Stimulated activated CD8-positive, alpha-beta memory T cell treated with anti-CD3 and anti-CD28 coated beads, Interleukin-12 subunit alpha, Interleukin-12 subunit beta, amount 100 ng/mL, for 1 hour (primary cell): ENCODE measurements at places on chromosomes 5 and 9.

GRCh38 chr9:94717761-94718160, 8.7 kb upstream of the AOPEP start:
- no peak for DNase-seq

GRCh38 chr5:127590156-127590722, 58.6 kb upstream of the CTXN3 start:
- DNase-seq: no peak

- DNase-seq: no peak
Measured at GRCh38 chr9:101062686-101063085, 34.2 kb downstream of the PLPPR1 start.

GRCh38 chr9:75152416-75152815, 64.1 kb downstream of the OSTF1 start:
- peak; percentile 25 for DNase-seq

- DNase-seq: peak; percentile 69
Measured at GRCh38 chr5:16616536-16617273, at the start of gene RETREG1. TSS of gene RETREG1 (minus strand) at chr5:16616997. CDS start at chr5:16616971, 26 bp downstream.

- no peak for DNase-seq
Measured at GRCh38 chr9:90916147-90916734, 114.6 kb downstream of the SYK start.

DNA sequence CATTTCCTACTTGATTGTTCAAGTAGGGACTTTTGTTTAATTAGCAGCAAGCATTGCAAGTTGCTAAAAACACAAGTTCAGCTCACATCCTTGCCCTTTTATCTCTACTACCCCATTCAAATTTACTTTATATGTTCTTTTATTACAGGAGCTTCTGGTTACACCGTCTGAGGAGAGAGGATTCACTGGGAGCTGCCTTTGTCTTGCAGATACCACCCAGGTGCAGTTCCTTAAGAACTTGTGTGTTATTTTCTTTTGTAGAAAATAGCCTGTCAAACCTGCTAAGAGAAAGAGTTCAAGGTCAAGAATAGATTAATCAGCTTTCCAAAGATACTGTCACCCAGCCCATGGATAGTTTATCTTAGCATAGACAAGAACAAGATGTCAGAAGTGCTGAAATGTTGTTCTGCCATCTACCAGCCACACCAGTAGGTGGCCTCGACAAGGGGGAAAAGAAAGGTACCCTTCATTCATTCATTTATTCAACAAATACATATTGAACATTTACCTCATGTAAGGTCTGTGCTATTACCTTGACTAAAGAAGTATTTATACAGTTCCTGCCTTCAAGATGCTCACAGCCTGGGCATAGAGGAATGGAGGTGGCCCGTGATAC, 750.3 kb downstream of the MAT2B start:
- no peak for DNase-seq

DNA sequence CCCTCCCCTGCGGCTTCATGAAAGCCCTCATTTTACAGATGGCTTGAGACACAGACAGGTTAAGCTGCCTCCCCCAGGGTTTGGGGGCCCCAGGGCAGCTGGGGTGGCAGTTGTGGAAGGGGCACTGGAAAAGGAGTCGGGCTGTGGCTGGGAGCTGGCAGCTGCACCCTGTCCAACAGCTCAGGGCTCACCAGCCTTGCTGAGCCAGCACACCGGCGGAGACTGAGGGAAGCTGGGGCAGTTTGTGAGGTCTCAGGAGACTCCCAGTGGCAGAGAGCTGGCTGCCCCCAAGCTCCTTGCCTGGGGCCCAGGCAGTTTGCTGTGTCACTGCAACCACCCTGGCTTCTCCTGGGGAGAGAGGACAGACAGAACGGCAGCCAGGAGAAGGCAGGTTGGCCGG, 34.8 kb upstream of the RAPGEF1 start:
- no peak for DNase-seq

DNA sequence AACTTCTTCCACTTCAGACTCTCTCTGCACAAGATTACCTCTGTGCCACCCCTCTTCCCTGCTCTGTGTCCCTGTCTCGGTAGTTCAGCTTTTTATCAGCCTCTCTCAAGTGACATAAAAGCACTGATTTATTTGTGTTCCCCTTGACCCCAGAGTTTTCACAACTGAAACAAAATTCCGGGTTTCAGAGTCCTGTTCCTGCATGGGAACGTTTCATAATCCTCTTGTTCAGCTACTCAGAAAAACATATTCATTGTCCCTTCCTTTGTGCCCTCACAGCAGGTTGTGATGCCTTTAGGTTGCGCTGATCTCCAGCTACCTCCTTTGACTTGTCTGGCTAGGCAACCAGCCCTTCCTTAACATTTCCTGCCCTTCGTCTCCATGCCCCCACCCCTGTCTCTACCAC, 13.7 kb upstream of the ITGA1 start:
- DNase-seq: no peak

GRCh38 chr5:141101059-141101458, 786 bp downstream of the PCDHB3 start:
- DNase-seq: no peak

DNA sequence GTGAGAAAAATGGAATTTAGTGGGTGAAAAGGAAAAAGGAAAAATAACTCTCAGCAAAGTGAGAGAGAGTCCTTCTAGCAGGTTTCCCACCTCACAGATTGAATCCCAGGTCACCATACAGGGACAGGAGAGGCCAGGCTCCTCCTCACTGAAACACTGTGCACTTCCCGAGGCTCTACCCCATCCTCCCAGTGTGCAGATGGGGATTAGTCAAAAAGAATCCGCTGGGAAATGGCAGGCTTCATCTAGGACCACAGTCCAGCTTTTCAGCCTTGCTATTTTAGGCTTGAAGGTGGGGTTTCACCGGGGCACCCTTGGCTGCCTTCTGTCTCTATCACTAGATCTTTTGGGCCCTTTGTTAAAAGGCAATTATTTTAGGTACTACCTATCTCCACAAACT, 47.8 kb downstream of the YIPF5 start:
- DNase-seq: no peak

- no peak for DNase-seq
Measured at GRCh38 chr5:22242532-22242931, 610.6 kb downstream of the CDH12 start.

DNA sequence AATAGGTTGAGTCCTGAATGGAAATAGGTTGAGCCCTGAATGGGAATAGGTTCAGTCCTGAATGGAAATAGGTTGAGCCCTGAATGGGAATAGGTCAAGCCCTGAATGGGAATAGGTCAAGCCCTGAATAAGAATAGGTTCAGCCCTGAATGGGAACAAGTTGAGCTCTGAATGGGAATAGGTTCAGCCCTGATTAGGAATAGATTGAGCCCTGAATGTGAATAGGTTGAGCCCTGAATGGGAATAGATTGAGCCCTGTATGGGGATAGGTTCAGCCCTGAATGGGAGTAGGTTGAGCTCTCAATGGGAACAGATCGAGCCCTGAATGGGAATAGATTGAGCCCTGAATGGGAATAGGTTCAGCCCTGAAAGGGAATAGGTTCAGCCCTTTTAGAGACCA, 590.8 kb upstream of the ADAMTS16 start:
- no peak for DNase-seq

- no peak for DNase-seq
Measured at GRCh38 chr5:135930949-135931295, 23.9 kb downstream of the LECT2 start.

DNA sequence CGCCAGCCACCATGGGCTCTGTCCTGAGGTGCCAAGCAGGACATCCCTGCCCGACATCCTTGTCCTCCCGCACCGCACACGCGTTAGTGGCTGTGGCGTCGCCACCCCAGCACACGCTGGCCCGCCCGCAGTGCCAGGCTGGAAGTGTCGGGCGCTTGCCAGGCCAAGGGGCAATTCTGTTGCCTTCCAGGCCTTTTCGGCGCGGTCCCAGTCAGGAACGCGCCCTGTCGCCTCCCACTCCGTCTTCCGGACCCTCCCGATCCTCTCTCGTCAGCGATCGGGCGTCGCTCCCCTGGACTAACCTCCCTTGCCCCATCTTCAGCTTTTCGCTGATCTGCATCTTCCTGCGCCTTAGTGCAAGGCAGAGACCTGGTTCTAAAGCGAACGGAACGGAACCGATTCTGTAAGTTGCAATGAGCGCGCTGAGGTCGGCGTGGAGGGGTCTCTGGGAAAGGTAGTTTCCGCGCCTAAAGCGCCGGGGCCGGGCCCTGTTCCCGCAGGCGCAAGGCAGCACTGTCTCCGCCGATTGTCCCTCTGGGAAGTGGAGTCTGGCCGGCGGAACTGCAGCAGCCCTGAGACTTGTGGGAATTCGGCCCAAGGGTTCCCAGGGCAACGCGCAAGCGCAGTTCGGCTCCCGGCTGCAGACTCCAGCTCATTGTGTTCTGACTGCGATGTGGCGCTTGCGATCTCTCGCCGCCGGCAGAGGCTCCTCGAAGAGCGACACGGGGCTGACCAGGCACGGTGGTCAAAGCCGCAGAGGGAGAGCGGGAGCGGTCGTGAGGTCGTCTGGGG, at the start of gene ZNF454:
Gene ZNF454 (plus strand): TSS at position 630 of the 792 bp plus-strand sequence. CDS start 1,594 bp downstream, outside the sequence.
- DNase-seq: no peak

- no peak for DNase-seq
Measured at GRCh38 chr9:37025071-37025822, 8.8 kb downstream of the PAX5 start.

DNA sequence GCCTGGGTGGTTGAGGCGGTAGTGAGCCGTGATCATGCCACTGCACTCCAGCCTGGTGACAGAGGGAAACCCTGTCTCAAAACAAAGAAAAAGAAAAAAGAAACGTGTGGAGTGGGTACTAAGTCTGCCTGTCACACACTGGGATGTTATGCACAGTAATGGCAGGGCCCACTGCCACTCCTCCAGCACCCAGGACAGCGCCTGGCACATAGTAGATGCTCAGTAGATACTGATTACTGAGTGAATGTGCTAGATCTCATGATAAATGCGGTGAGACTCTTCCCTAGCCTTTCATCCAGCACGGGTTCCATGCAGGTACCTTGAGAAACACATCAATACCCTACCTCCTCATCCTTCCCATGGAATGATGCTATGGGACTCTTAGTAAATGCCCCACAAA, 87.4 kb upstream of the HSPA9 start:
- DNase-seq: no peak
